ENCODE measurements at places on chromosomes 2 and 18.

- DNase-seq = no peak
These were observed 13.8 kb downstream of the RFTN2 start for GRCh38 chr2:197661626-197662025.

GRCh38 chr2:106609780-106610179, 122.6 kb downstream of the CD8B2 start:
- no peak for DNase-seq

DNA sequence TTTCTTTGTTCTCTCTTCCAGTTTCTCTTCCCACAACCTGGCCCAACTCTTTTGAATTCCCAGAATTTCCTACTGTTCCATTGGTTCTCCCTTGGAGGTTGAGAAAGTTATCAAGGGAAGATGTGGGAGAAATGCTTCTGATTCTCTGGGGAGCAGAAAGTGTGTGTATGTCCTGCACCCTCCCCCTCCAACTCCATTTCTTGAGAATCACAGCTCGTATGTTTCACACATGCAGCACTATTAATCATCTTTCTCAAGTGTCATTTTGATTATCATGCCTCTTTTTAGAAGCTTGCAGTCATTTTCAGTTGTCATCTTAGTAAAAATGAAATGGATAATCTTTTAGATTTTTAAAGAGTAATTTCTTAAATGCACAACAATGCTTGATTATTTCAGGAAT, 296.8 kb upstream of the SLC39A10 start:
- no peak for DNase-seq

DNA sequence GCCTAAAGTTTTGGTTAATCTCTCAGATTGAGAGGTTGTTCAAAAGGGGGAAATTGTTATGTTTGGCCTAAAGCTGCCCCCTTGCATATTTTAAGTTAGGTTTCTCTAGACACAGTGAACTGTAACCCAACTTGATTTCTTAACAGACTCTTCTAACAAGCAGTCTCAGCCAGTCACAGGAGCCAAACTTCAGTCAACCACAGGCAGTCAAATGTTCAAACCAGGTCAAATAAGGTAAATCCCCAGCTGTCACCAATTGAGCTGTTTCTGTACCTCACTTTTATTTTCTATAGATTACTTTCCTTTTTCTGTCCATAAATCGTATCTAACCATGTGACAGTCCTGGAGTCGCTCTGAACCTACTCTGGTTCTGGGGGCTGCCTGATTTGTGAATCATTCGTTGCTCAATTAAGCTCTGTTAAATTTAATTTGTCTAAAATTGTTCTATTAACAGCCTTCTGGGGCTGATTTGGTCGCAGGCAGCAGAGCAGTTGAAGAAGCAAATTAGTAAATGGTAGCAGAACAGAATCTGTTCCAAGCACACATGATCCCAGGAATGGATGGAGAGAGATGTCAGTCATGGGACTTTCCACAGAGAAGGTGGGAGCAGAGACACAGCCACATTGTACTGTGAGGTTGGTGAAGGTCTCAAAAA, 16.4 kb upstream of the NFU1 start:
- DNase-seq = no peak

- no peak for DNase-seq
These were observed 65.1 kb downstream of the CAB39 start for GRCh38 chr2:230777721-230778120.

- no peak for DNase-seq
These were observed 203.8 kb downstream of the ETAA1 start for GRCh38 chr2:67600946-67601345.

DNA sequence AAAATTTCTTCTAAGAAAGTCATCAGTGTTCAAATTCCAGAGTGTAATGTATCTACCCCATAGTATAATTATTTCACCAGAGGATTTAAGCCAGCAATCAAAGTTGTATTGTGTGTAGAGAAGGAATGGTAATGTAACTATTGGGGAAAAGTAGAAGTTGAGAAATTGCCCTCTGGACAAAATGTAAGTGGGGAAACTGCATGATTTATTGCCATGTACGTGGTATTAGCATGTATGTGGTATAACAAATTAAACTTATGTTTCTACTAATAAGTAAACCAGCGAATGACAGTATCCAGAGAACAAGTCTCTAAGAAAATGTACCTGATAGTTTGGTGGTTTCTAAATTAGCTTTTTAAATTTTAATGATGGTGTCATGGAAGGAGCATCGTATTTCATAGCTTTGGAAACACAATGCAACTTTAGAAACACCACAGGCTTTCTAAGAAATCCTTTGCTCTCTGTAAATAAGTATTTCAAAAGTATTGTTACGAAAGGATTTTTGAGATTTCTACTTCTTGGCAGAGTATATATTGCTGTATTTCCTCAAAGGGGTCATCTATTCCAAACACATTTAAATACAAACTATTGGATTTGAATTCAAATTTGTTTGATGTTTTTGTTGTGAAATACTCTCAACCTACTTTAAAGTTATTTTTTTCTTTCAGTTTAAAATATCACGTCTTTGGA, 1018.9 kb upstream of the ZEB2 start:
- no peak for DNase-seq

GRCh38 chr18:54765636-54766375, 62.5 kb upstream of the RAB27B start:
- no peak for DNase-seq

DNA sequence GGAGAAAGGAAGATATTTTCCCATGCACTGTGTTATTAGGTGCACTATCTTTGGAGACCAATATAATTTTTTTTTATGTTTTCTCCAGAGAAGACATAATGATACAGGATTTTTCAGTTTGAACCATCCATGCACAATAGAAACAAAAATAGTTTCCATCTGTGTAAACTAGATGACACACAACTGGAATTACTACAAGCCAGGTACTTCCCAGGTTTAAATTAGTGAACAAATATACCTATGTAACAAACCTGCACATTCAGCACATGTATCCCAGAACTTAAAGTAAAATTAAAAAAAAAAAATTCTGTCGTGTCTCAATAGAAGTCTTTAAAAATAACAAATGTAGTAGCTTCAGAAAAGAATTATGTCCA, 1616.8 kb upstream of the ACVR2A start:
- DNase-seq = no peak

Data from midbrain (tissue), 1 donor.